ENCODE measurements at places on chromosomes 12 and 14.

- DNase-seq, result no peak
Observed at GRCh38 chr12:43078976-43079375, 473.0 kb downstream of the ADAMTS20 start.

DNA sequence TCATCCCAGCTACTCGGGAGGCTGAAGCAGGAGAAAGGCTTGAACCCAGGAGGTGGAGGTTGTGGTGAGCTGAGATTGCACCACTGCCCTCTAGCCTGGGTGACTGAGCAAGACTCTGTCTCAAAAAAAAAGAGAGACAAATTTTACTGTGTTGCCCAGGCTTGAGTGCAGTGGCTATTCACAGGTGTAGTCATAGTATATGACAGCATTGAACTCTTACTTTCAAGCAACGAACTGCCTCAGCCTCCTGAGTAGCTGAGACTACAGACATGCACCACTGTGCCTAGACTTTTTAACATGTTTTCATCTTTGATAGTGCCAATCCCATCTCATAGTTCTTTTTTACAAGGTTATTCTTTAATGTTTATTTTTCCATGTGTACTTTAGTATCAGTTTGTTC, 13.7 kb downstream of the ARID2 start:
- no peak for DNase-seq

GRCh38 chr14:76762411-76763095, 1.3 kb downstream of the VASH1 start:
- no peak for DNase-seq

DNA sequence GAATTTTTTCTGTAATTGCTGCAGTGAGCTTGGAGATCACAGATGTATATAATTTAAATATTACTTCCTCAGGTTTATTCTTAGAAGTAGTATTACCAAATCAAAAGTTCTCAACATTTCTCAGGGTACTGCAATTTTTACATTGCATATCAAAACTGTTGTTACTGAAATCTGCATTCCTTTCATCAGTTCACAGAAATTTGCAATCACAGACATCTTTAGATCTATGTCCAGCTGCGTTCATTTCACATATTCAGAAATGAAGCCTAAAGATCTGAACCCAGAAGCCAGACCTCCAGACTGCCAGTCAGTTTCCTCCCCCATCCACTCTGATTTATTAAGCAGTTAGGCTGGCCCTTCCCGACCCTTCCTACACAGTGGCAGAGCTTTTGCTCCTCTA, 18.2 kb upstream of the IFT81 start:
- DNase-seq, result no peak

GRCh38 chr12:42946871-42947381, 357.4 kb upstream of the PRICKLE1 start:
- no peak for DNase-seq

- DNase-seq, result no peak
Observed at GRCh38 chr14:90356925-90357324, 25.2 kb upstream of the NRDE2 start.

DNA sequence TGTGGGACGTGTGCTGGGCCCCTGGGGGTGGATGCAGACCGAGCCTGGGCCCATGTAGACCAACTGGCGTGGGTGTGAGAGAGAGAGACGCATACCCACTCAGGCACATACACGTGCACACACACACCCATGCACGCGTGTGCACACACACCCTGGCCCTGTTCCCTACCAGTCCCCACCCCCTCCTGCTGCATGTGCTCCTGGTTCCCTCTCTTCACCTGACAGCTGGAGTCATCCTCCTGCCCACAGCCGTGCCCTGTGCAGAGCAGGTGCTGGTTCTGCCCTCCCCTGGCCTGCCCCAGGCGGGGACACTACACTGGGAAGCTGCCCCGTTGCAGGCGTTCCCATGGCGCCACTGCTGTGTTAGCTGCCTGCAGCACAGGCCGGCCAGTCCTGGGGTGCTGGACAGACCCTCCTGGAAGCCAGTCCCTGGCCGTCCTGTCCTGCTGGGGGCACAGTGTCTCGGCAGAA, 18.5 kb downstream of the PACS2 start:
- no peak for DNase-seq

DNA sequence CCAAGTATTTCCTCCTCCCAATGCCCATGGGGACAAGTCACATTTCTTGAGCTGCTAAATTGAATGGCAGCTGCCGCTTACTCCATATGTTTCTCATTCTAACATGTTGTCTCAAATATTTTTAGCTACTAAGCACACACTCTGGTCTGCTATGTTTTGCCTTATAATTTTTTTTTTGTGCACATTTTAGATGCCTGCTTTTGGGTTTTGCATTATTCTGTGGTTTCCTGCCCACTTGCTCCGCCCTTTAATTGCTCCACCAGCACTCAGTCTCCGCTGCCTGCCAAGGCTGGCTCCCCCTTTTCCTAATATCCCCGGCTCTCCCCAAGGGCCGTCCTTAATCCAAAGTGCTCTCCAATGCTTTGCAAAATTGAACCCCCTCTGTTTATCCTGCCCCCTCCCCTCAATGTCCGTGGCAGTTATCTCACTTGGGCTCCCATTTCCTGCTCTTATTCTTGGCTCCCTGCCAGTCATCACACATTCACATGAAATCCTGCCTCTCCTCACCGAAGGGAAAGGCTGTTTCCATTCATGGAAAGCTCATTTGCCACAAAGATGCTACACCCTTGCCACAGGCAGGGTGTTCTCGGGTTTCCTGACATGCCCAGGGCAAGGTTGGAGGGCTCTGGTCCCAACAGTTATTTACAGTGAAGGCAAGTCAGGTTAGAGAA, 79.4 kb downstream of the C12orf75 start:
- DNase-seq, result peak; percentile 98

- DNase-seq, result no peak
Observed at GRCh38 chr12:93636708-93637107, 40.5 kb upstream of the CRADD start.

GRCh38 chr12:3061501-3062215, 15.5 kb upstream of the TSPAN9 start:
- DNase-seq, result no peak

- no peak for DNase-seq
Observed at GRCh38 chr14:100865682-100866591, 37.6 kb downstream of the RTL1 start.

- no peak for DNase-seq
Observed at GRCh38 chr14:34693228-34693939, 21.0 kb downstream of the CFL2 start.

DNA sequence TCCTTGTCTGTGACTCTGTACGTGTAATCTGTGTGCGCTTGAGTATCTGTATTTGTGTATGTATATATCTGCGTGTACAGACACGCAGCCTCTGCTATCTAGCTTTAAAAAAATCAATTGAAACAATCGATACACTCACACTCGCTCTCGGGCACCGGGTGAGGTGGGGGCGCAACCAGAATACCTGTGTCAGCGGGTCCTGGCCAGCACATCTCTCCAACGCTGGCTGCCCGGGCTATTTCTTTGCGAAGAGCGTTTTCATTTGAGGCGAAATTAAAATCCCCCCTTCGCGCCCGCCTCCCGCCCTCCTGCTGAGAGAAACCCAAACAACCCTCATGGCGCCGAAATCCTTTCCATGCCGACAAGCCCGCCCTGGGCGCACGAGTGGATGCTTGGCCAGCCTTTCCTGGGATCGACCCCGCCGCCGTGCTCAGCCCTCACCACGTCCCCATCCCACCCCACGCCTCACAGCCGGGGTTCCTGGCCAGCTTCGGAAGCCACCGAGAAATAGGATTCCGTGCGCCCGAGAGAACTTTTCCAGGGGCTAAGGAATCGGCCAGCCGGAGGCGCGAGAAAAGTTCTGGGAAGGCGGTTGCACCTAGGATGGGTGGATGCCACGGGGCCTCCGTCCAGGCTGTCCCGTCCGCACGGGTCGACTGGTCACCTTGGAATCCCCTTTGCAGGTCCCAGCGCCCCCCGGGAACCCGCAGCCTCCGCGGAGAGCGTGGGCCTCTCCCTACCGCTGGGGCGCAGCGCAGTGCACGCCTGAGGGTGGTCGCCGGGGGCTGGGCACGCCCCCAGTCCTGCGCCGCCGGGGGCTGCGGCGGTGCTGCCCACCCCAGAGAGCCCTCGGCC, 1.0 kb downstream of the ZDHHC22 start:
- peak; percentile 54 for DNase-seq

GRCh38 chr14:97655169-97655948, 858.2 kb downstream of the VRK1 start:
- DNase-seq, result no peak

- no peak for DNase-seq
Observed at GRCh38 chr12:63968673-63969072, 124.2 kb downstream of the SRGAP1 start.

GRCh38 chr12:81759190-81760051, at the start of gene PPFIA2:
Gene PPFIA2, minus strand, starts transcription at chr12:81759350.
- DNase-seq, result peak; percentile 67

- peak; percentile 22 for DNase-seq
Observed at GRCh38 chr14:65849558-65849957, 437.0 kb downstream of the FUT8 start.

- DNase-seq, result no peak
Observed at GRCh38 chr12:86247871-86248270, 8.3 kb downstream of the MGAT4C start.

GRCh38 chr12:1698720-1699119, 7.8 kb downstream of the ADIPOR2 start:
- DNase-seq, result peak; percentile 2

DNA sequence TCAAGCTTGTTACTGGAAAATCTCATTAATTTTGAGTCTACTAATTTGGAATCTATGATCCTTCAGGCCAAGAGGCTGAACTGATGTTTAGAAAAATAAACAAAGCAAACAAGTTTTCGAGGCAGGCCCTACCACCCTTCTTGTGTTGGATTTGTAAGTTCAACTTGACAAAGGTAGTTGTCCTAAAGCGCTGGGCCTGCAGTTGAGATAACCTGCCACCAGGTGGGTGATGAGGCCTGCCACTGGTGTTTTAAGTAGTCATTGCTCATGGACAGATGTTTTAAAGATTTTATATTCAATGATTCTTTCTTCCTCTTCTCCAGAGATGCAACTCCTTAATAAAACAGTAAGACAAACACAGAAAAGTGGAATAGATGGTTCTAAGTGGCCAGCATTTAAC, 19.4 kb downstream of the ACVRL1 start:
- DNase-seq, result no peak

GRCh38 chr12:124939079-124939420, 24.6 kb upstream of the UBC start:
- DNase-seq, result no peak

DNA sequence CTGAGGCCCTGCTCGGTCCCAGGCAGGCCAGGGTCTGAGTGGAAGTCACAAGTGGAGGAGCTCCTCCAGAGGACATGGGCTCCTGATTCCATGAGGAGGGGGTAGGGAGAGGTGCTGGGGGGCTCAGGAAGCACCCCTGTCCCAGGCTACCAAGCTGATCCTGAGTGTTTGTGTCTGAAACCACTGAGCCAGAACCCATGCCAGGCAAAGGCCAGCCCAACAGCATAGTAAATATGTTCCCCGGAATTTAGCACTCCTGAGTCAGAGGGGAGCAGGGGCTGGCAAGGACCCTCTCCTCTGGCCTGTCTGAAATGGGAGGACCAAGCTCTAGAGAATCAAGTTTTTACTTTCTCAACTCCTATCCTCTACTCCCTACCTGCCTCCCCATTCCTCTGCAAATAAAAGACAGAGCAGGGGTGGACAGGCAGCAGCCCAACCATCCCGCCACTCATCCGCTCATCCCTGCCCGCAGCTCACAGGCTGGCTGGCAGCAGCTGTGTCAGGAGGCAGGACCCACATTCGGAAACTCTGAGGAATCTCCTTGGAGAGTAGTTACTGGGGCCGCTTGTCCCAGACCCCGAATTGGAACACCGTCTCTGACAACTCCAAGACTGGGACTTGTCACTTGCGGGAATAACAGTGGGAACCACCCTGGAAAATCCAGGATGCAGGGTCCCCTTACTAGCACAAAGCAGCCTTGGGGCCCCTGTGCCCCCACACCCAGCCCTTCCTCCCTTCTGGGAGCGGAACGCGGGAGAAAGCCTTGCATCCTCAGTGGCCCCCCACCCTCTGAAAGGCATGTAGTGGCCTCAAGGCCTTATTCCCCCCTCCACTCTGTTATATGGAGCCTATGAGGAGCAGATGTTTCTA, 102.5 kb downstream of the ZFP36L1 start:
- DNase-seq, result no peak

DNA sequence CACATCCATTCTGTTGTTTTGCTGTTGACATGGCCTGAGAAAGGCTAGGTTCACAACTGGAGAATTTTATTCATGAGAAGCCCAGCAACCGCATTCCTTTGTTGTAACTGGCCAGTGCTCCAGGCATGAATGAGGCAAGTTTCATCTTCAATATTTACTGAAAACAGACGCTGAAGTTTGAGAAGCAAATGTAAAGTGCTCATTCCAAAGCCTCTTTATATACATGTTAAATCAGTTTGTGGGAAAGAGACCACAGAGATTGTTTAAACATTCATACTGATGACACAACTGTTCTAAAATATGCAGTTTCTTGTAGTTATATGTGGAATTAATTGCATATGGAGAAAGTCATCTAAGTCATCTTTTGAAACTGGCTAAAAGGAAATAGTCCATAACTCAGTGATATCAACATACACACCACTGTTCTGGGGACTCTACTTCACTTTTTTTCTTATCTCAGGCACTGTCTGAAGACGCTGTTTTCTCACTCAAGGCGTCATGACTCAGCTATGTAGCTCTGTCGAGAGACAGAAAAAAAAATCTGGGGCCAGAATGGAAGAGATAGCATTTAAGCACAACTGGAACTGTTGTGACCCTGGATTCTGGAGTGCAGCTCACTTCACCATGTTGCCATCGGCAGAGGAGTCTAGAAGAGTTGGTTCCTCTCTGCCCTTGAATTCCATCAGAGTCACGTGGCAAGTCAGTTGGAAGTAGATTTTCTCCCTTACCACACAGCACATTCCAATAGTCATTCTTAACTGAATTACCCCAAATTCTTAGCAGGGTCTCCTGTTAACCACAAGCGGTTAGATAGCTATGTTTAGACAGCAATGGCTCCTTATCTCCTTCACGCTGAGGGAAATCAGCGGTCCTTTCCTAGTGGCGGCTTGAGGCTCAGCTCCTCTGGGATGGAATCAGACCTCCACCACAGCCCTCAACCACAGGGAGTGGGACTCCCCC, 258.4 kb upstream of the HMGA2 start:
- no peak for DNase-seq

GRCh38 chr14:34629657-34630529, at the start of gene SNX6:
Gene SNX6, minus strand, starts transcription at chr14:34630148. Its CDS starts 32 bp downstream, at chr14:34630116.
- peak; percentile 70 for DNase-seq

- no peak for DNase-seq
Observed at GRCh38 chr12:125956186-125956585, 891.0 kb downstream of the AACS start.

- DNase-seq, result no peak
Observed at GRCh38 chr14:55607386-55607785, 27.4 kb downstream of the KTN1 start.

GRCh38 chr12:45726603-45727300, 2.8 kb upstream of the ARID2 start:
- DNase-seq, result peak; percentile 77

- no peak for DNase-seq
Observed at GRCh38 chr14:24335461-24336171, 745 bp upstream of the ADCY4 start.

- no peak for DNase-seq
Observed at GRCh38 chr12:31233061-31233730, 92.8 kb downstream of the SINHCAF start.

- DNase-seq, result peak; percentile 29
Observed at GRCh38 chr14:21039585-21040369, 2.4 kb upstream of the RNASE7 start.
